ENCODE measurements at places on chromosomes 7 and 10.

- DNase-seq = no peak
Measured at GRCh38 chr7:5792268-5792667, 10.8 kb upstream of the RNF216 start.

DNA sequence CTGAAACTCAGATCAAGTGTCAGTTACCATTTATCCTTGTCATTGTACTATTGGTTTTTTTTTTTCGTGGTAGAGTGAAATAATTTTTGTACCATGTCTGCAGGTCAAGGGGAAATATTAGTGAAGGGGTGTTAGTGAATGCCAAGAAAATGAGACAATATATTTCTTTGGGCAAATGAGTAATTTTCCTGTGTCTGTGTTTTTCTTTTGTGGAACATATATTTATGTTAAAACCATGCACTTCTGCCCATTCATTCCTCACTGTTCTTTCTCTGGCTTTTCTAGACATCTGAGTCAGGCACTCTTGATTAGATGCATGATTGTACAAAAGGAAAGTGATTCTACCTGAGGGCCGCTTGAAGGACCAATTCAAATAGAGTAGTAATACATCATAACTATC lies 161.6 kb downstream of the BICC1 start:
- DNase-seq = peak; percentile 40

DNA sequence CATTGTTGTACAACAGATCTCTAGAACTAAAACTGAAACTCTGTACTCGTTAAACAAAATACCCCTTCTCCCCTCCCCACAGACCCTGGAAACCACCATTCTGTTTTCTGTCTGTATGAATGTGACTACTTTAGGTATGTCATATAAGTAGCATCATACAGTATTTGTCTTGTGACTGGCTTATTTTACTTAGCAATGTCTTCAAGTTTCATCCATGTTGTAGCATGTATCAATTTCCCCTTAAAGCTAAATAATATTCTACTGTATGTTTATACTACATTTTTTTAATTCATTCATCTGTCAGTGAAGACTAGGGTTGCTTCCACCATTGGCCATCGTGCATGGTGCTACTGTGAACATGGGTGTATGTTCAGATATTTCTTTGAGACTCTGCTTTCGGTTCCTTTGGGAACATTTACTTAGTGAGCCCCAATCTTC lies 71.2 kb upstream of the RPA3 start:
- DNase-seq = no peak

- DNase-seq = no peak
Measured at GRCh38 chr7:130488392-130489139, 3.3 kb upstream of the MEST start.

DNA sequence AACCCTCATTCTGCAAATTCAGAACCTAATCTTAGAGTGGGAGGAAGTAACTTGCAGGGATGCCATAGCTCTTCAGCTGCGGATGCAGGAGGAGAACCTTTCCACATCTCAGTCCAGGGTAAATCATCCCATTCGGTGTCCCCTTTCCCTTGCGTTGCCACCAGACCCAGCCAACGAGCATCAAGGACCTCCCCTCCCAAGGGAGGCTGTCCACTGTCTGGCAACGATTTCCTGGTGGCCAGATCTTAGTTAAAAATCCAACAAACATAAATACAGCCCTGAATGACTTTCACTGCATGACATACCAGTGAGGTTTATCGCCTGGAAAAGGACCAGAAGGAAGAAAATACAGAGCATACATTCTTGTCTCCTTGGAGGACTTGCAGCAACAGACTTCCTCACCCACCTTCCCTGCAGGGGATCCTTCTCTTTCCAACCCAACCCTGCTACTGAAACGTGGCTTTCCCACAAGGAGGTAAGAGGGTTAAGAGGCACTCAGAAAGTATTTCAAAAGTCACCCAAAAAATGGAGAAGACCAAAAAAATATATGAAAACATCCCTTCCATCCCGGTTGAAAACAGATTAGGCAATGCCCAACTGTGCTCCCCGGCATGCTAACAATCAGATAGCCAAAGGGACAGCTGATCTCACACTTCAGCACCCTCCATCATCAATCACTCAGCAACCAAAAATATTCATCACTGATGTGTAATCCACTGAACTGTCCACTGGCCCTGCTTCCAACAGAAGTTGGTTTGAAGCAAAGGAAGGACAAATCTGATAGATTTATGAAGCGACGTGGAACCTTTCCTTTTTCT lies 206.6 kb downstream of the TNS3 start:
- peak; percentile 72 for DNase-seq

DNA sequence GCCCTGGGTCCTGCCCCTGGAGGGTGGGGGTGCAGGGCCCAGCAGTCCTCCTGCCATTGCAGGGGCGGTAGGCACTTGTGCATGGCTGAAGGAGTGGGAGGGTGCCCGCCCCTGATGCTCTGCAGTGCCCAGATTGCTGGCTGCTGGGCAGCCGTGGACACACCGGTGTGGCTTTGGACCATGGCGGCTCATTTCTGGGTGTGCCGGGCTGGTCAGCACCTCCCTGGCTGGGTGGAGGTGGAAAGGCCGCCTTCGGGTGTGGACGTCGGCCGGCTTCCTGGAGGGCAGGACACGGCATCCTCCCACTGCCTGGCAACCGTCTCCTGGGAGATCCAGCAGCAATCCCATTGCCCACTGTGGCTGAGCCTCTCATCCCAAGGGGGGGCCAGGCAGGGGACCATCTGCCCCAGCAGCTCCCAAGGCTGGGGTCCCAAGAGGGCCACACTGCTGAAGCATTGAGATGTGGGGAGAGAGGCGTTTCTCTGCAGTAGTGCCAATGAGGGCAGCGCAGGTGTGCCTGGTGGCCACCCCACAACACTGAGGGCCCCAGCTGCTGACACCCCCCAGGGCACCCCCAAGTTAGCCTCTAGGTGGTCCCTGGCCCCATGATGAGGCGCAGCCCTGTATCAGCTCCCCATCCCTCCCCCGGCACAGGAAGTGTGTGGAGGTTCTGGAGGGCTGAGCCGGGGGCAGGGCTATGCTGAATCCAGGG lies 12.9 kb downstream of the TTYH3 start:
- DNase-seq = no peak

- peak; percentile 15 for DNase-seq
Measured at GRCh38 chr7:43076189-43076605, 36.2 kb upstream of the HECW1 start.

DNA sequence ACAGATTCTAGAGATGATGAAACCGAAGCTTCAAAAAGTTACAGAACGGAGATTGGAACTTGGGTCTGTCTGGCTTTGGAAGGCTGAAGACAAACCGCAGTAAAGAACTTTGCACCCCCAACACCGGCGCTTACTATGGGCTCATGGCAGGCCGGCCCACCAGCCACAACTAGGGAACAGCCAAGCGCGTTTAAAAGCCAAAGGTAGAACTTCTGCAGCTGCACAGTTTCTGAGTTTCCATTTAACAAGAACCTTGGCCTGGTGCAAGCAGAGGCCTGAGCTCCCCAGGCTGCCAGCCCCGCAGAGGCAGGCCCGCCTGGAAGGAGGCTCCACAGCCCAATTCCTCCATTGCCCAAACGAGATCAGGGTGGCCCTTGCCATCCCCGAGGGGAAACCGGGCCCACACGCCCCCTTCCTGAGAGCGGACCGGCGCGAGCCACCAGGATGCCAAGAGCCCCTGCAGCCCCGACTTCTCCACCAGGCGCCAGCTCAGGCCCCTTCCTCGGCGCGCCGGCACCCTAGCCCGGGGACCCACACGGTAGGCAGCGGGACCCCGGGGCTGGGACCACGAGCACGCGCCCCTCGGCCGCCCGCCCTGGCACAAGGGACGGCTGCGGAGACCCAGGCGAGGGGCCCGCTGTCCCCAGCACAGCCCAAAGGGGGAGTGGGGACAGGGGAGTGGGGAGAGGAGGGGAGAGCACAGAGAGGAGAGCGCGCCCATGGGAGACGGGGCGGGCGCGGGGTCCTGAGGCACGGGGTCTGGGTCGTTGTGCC lies 566 bp downstream of the MAD1L1 start:
- peak; percentile 17 for DNase-seq

- DNase-seq = no peak
Measured at GRCh38 chr10:129832573-129833467, 131.3 kb downstream of the EBF3 start.

DNA sequence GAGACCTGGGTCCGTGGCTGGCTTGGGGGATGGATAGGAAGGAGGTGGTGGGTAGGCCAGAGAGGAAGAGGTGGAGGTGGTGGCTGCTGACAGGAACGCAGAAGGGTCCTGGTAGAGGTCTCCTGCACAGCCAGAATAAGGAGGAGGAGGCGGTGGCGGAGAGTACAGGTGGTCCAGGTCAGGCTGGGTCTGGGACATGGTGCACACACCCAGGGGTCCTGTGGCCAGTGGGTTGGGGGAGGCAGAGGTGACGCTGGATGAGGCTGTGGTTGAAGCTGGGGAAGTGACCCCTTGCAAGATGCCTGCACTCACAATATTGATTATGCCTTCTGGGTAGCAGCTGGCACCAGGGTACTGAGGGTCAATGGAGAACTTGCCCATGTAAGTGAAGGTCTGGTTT lies 2.2 kb downstream of the EGR2 start:
- no peak for DNase-seq

GRCh38 chr10:78802866-78803265 lies 265.9 kb upstream of the ZMIZ1 start:
- DNase-seq = peak; percentile 48

DNA sequence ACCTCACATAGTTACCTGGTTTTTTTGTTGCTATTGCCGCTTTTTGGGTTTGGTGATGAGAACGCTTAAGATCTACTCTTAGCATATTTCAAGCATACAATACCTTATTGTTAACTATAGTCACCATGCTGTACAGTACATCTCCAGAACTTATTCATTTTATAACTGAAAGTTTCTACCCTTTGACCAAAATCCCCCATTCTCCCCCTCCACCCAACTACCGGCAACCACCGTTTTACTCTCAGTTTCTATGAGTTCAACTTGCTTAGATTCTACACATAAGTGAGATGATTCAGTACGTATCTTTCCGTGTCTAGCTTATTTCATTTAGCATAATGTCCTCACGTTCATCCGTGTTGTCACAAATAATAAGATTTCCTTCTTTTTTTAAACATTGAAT lies 86.7 kb upstream of the IL6 start:
- no peak for DNase-seq

DNA sequence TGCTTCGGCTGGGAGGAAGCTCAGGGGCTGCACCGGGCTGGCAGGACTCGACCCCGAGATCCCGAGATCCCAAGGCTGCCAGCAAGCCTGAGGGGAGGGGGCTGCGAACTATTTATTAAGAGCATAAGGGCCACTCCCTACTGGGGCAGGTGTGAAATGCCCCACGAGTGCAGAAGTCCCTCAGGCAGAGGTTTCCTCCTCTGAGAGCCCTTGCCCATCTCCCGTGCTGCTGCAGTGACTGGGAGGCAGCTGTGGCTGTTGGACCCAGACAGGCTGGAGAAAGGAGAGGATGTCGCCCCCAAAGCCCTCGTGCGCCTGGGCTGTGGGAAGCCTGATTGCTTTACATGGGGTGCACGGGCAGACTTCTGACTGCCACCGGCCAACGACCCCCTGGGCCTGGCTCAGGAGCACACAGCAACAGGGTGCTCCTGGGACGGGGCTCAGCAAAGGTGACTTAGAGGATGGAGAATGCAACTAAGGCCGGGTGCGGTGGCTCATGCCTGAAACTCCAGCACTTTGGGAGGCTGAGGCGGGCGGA lies 39.8 kb downstream of the RGS10 start:
- no peak for DNase-seq
